Naive thymus-derived CD4-positive, alpha-beta T cell (primary cell): ENCODE measurements at places on chromosomes 7 and 10. TPM values are rescaled to one million over a fixed set of nuclear protein-coding genes. Genes with fewer than 3 reads are reported as not detected.

NAT16 gene
- total RNA-seq: not detected in 2 replicates

GRCh38 chr7:1227071-1227804 lies 5.4 kb upstream of the UNCX start:
- H3K4me3 ChIP-seq: no peak overlapping the region
- H3K36me3 ChIP-seq: no peaks in the 10 kb centered on the region
- H3K4me1 ChIP-seq: no peaks in the 10 kb centered on the region
- H3K27me3 ChIP-seq: peaks cover 56% of the 10 kb centered on the region
- no peak overlapping the region for H3K27ac ChIP-seq

DNA sequence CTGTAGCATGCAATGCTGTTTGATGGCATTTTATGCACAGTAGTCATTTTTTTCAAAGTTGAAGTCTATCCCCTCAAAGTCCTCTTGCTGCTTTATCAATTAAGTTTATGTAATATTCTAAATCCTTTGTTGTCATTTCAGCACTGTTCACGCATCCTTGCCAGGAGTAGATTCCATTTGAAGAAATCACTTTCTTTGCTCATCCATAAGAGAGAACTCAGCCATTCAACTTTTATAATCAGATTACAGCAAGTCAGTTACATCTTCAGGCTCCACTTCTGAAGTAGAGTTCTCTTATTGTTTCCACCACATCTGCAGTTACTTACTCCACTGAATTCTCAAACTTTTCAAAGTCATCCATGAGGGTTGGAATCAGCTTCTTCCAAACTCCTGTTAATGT lies 32.3 kb downstream of the SDHAF3 start:
- H3K27ac ChIP-seq: no peak overlapping the region
- DNase-seq: no peak
- no peak overlapping the region for H3K4me3 ChIP-seq
- H3K36me3 ChIP-seq: no peaks in the 10 kb centered on the region

DNA sequence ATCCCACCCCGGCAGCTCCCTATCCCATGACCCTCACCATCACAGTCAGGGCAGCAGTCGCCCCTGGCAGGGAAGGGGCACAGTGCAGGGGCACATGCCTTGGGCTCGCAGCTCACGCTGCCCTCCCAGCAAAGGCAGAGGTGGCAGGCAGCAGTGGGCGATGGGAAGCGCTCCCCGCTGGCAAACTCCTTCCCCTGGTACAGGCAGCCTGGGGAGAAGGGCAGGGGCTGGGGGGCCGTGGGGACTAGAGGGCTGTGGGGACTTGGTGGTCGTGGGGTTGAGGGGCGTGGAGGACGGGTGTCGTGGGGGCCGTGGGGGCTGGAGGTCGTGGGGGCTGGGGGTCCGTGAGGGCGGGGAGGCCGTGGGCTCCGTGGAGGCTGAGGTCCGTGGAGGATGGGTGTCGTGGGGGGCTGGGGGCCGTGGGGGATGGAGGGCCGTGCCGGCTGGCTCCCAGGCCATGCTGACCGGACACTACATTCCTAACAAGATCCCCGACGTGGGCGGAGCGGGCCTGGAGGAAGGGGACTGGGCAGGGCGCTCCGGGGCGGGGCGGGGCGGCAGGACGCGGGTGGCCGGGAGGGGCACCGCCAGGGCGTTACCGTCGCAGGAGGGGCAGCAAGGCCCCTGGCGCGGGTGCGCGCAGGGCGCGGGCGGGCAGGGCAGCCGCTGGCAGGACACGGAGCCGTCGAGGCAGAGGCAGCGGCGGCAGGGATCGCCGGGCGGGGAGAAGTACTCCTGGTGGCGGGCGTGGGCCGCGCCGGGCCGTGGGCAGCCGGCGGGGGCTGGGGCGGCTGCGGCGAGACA lies 20.0 kb downstream of the KCP start:
- H3K36me3 ChIP-seq: no peaks in the 10 kb centered on the region
- no peaks in the 10 kb centered on the region for H3K4me1 ChIP-seq
- no peaks in the 10 kb centered on the region for H3K27me3 ChIP-seq
- H3K4me3 ChIP-seq: no peak overlapping the region
- no peak overlapping the region for H3K27ac ChIP-seq

DNA sequence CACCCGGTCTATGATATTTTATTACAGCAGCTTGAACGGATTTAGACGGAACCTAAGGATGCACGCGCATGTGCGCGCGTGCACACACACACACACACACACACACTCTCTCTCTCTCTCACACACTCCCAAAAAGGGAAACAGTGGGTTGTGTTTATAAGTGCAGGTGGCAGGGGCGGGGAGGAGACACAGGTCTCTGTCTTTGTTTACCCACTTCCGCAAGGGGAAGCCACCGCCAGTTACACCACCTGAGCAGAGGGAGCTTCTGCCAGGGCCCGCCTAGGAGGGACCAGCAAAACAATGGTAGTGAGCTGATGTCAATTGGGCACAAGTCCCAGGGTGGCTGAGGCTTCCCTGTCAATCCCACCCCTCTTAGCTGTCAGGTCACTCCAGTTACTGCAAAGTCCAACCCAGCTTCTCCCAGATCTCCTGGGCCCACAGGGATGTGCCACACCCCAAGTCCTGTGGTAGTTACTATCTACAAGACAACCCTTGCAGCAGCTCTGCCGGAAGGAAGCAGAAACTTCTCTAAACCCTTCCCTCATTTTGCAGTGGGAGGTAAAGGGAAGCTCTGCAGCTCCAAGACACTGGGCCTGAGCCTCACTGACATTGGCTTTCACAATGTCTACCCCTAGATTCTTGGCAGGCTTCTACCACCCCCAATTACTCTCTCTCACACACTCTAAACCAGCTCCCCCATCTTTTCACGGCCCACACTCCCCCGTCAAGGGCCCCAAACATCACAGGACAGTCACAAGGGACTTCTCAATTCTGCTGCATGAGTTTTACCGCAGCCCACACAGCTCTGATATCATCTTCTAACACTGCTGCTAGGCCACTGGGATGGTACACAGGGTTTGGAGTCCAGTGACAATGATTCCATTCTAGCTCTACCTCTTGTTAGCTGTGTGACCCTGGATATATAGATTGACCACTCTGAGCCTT lies 17.6 kb downstream of the ANXA11 start:
- H3K27me3 ChIP-seq: no peaks in the 10 kb centered on the region
- peak overlapping the region; percentile 84 for H3K27ac ChIP-seq
- no peaks in the 10 kb centered on the region for H3K36me3 ChIP-seq
- H3K4me1 ChIP-seq: peaks cover 48% of the 10 kb centered on the region
- H3K4me3 ChIP-seq: peak overlapping the region; percentile 37

GRCh38 chr7:33423646-33424020 lies 294.3 kb downstream of the BBS9 start:
- H3K4me1 ChIP-seq: no peaks in the 10 kb centered on the region
- H3K27ac ChIP-seq: no peak overlapping the region
- H3K36me3 ChIP-seq: no peaks in the 10 kb centered on the region
- no peak overlapping the region for H3K4me3 ChIP-seq
- H3K27me3 ChIP-seq: no peaks in the 10 kb centered on the region
- DNase-seq: no peak
